AG10803 (cell line): ENCODE measurements at places on chromosomes 5 and 9.

GRCh38 chr9:4475301-4475700, 15.0 kb upstream of the SLC1A1 start:
- DNase-seq, result no peak

GRCh38 chr9:131492070-131492469, 10.6 kb upstream of the POMT1 start:
- DNase-seq, result no peak

GRCh38 chr5:135593141-135593540, 14.3 kb upstream of the CXCL14 start:
- no peak for DNase-seq

GRCh38 chr9:129840034-129840433, 4.8 kb downstream of the USP20 start:
- no peak for DNase-seq

GRCh38 chr9:97985058-97985861, 2.1 kb downstream of the ANP32B start:
- peak; percentile 20 for DNase-seq

- peak; percentile 49 for DNase-seq
These were observed 7.4 kb upstream of the PPP3R2 start for GRCh38 chr9:101601904-101602765.

DNA sequence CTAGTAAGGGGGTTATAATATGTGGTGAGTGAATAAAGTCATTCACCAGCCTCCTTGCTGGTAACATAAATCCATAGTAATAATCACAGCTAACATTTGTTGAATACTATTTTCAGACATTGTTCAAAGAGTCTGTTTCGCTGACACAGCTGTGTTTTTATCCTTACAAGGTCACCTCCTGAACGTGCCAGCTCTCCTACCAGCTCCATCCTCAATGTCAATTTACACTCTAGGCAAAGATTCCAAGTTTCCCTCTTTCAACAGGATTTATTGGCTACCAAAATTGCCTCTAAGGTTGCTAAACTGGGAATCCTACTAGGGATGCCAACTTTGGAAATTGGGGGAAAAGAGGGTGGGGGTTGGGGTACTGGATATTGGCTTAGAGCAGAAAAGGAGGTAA, 30.7 kb upstream of the SMC5 start:
- no peak for DNase-seq

- no peak for DNase-seq
These were observed 29.1 kb upstream of the ZFAND5 start for GRCh38 chr9:72394066-72394465.

DNA sequence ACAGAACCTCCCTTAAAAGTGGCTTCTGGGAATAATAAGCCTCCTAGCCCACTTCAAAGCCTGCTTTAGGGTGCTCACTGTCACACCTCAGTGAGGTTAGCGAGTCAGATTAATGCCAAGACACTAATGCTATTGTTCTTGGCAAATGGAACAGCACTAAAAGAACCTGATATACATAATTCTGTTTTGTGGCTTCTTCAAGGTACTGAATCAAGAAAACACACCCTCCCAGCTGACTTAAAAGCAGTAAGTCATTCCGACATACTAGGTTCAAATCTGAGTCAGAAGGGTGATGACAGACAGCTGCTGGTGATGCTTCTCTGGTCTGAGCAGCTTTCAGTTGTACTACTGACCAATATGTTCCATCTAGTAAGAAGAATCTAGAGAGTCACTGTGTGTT, 121.6 kb downstream of the OXCT1 start:
- no peak for DNase-seq

GRCh38 chr9:81964218-81965171, 21.2 kb downstream of the SPATA31D3 start:
- peak; percentile 87 for DNase-seq

- DNase-seq, result no peak
These were observed 132.6 kb downstream of the MRPL36 start for GRCh38 chr5:1666812-1667588.

DNA sequence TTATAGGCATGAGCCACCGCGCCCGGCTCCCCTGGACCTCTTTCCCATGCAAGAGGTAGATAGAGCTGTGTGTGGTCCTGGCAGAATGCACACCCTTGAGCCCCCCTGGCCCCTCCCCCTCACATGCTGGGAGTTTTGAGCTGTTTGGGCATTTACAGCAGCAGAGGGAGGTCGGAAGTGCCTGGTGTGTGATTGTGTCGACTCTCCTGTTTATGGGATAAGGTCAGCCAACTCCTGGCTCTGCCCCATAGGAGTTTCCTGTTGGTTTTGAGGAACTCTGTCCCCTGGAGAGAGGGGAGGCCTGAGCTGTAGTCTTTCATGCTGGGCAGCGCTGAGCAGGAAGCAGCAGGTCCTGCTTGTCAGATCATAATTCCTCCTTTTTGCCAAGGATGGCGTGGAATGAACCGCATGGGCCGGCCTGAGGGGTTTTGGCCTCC, 6.0 kb downstream of the LRRC8A start:
- no peak for DNase-seq

DNA sequence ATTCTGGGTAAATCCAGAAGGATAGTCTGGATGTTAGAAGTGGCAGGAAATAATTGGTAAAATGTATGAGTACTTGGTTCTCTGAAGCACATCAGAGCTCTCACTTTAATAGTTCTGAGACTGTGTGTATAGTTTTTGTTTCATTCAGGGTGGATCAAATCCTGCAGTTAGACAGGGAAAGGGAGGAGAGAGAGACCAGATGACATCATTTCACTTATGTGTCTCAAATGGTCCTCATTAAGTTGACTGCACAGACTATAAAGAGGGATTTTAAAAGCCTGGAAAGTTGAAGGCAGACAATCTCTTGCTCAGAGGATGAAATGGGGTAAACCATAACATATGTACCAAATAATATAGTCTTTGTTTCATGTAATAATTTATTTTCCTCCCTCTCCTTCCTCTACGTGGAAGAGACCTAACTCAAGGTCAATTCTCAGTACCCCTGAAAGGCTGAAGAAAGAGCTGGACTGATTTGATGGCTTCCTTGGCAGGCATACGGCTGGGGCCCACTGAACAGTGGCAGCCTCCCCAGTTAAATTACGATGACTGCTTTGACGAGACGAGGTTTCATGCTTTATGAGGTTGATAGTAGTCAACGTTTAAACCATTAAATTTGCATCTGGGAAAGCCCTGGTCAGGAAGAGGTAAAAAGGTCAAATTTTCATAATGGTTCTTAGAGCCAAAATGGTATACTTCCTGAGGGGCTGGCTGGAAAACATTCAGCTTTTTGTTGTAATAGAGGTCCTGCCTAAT, 395.1 kb upstream of the RPS23 start:
- DNase-seq, result no peak

DNA sequence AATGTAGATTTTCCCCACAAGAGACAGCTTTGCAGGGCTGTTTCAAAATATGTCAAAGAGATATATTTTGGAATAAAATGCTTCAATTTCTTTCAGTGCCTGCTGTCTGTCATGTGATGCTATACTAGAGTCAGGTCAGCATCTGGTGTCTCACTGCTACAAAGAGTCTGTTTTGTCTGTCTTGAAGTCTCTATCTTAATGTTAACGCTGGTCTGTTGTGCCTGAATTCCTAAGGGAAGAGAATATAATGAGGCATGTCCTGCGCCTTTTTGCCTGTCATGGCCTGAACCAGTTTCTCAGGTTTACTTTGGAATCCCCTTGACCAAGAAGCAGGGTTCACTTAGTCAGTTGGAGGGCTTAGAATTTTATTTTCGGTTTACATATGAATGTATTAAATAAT, 176.4 kb downstream of the PDZD2 start:
- no peak for DNase-seq

- peak; percentile 20 for DNase-seq
These were observed 1.5 kb downstream of the SH3GLB2 start for GRCh38 chr9:129026442-129027223.

GRCh38 chr5:107812570-107813141, 141.9 kb upstream of the EFNA5 start:
- peak; percentile 71 for DNase-seq

DNA sequence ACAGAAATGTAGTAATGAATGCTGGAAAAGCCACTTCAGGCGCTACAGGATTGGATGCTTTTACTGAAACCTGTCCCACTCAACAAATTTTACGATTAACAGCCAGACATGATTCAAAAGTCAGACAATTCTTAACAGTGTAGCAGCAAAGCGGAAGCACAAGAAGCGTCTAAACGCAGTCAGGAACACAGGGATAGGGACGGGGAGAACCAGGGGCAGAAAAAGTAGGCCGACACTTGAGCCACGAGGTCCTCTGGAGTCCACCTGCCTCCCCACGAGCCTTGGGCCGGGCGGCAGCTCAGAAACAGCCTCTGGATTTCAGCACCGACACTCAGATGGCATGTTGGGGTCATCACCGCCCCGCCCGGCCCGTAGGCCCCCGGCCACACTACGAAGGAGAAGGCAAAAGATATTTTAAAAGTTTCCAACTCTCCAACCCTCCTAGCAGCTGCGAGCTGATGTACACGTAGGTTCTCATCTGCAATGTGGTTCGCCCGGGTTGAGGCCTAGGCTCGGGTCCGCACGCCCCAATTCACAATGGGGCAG, 615 bp downstream of the RACK1 start:
- DNase-seq, result no peak

DNA sequence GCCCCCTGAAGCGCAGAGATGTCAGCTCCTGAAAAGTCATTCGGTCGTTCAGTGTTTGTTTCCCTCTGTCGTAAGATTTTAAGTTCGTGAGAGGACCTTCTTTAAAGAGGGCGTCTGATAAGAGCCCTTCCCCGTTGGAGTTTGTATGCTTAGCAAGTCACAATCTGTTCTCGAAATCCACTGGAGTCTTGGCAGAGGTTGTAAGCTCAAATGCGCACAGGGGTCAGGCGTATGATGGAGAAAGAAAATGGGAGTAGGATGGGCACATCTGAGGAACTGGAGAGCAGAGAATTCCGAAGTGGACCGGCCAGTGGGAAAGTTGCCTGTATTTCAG, 710 bp downstream of the HSD17B4 start:
- DNase-seq, result peak; percentile 30

DNA sequence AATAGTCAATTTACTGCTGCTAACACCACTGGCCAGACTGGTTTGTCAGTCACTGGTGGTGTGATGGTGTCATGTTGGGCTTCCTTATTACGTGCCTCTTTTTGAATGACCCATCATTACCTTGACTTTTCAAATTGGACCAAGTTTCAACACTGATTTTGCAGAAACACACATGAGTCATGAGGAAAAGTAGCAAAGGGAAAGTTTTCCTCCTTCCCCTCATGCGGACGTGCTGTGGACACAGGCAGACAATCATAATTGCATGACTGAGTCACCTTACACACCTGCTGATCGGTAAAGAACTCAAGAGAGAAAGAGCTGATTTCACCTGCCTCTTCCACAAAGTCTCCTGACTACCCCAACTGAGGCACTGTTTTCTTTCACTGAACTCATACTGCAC, 324.5 kb downstream of the ARRDC3 start:
- no peak for DNase-seq

GRCh38 chr5:141958113-141958512, at the start of gene PCDH12:
TSS of gene PCDH12 (minus strand) at chr5:141958202. CDS start at chr5:141957851, 351 bp downstream.
- no peak for DNase-seq

DNA sequence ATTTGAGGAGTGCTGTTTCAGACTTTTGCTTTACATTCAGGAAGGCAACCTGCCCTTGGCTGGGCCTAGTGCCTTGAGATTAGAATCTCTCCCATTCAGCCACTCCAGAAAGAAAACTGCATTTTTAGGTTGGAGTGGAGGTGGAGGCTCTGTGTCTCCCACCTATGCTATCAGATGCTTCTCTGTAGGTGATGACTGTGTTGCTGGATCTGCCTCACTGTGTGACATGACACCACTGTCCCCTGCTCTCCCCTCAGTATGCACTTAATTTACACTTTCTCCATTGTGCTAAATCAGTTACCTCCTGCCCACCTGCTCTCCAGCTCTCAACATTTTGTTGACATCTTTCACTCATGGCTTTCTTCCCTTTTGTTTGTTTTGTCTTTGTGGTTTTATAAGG, 265.8 kb downstream of the TENT4A start:
- no peak for DNase-seq

DNA sequence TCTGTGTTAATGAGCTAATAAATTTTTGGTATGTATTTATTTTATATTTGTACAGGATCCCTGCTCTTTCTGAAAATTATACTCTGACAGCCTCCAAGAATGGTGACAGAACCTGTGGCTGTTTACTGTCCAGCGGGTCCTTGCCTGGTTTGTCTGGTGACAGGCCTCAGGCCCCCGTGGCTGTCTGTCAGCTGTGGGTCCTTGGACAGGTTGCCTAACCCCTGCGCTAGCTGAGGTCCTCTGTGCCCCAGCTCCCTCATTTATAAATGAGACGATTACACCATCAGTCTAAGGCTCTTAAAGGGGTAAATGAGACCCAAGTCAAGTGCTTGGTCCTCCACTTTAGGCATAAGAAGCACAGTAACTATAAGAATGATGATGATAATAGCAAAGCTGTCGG, 125.1 kb upstream of the COL5A1 start:
- DNase-seq, result no peak

DNA sequence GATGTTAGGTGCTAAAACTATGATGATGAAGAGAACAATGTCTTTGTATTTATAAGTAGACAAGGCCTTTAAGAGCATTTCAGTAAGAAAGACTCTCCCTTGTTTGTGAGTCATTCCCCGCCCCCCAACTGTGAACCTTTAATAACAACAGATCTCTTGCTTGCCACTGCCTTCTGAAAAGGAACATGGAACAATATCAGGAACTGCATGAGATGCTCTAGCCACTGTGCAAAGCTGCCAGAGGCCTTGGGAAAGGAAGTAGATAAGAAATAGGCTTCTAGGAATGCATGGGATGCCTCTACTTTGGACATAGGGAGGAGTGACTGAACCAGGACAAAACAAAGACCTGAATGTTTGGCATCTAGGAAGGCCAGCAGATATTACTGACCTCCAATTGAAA, 296.1 kb upstream of the MPDZ start:
- DNase-seq, result no peak

- DNase-seq, result no peak
These were observed 37.9 kb downstream of the TNFAIP8 start for GRCh38 chr5:119393746-119394145.

GRCh38 chr9:89633404-89633803, 28.6 kb downstream of the GADD45G start:
- no peak for DNase-seq

GRCh38 chr9:100379862-100380261, 27.1 kb upstream of the TEX10 start:
- peak; percentile 89 for DNase-seq

- DNase-seq, result no peak
These were observed 19.6 kb downstream of the MFAP3 start for GRCh38 chr5:154058055-154059038.

DNA sequence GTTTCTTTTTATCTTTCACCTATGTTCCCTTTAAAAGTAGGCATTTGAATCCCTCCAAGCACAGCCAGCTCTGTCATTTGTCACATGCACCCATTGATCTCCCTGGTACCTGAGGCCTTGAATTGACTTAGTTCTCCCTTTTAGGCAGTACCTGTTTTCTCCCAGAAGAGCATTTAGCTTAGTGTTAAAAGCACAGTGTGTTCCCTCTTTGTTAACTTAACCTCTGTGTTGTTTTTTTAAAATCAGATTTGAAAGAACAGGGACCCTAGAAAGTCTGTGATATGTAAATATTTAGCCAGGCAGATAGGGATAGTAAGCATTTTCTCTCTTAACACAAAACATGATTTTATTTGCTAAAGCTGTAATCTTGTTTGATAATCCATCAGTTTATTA, 113.8 kb upstream of the SPATA31D4 start:
- no peak for DNase-seq

GRCh38 chr5:141729387-141730006, 47.5 kb upstream of the ARAP3 start:
- no peak for DNase-seq

GRCh38 chr5:65203746-65204145, 278.0 kb downstream of the ADAMTS6 start:
- peak; percentile 94 for DNase-seq
